Midbrain (tissue), 1 donor: ENCODE measurements at places on chromosomes 2 and 18.

GRCh38 chr2:38215522-38215921, 139.6 kb upstream of the CYP1B1 start:
- no peak for DNase-seq

- DNase-seq = peak; percentile 22
These were observed 144.1 kb downstream of the PRPF40A start for GRCh38 chr2:152573168-152573567.

DNA sequence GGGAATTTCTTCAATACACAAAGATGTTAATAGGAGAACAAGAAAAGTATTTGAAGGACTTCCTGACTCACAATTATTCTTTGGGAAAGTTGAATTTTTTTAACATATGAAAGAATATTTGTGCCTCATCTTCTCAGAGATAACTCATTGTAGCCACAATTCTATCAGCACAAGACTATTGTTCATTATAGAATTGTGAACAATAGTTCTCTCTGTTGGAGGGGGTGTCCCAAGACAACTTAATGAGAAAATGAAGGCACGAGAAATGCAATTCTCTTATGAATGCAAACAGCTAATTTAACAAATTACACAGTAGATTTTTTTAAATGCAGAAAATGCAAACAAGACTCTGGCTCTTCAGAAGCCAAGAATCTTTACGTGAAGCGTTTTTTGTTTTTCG, 157.0 kb downstream of the BARD1 start:
- DNase-seq = no peak

DNA sequence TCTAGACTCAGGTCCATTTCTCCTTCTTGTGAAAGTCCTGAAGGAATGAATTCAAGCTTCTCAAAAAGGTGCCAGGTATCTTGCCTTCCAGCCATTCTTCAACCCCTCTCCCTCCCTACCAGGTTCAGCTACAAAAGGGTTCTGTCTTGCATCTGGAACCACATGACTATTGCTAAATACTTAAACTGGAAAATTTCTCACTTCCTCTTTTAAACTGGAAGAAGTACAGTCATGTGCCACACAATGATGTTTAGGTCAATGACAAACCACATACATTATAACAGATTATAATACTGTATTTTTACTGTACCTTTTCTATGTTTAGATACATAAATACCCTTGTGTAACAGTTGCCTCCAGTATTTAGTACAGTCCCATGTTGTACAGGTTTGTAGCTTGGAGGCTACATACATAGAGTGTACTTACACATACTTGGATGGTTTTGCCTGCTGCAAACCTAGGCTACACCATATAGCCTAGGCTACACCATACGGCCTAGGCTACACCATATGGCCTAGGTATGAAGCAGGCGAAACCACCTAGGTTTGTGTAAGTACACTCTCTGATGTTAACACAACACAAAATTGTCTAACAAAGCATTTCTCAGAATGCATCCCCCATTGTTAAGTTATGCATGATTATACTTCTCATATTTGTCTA, 142.0 kb upstream of the DNMT3A start:
- DNase-seq = no peak

GRCh38 chr2:114122930-114123329, 233.0 kb downstream of the ACTR3 start:
- no peak for DNase-seq

GRCh38 chr2:236946871-236947270, 138.8 kb upstream of the COPS8 start:
- DNase-seq = no peak

DNA sequence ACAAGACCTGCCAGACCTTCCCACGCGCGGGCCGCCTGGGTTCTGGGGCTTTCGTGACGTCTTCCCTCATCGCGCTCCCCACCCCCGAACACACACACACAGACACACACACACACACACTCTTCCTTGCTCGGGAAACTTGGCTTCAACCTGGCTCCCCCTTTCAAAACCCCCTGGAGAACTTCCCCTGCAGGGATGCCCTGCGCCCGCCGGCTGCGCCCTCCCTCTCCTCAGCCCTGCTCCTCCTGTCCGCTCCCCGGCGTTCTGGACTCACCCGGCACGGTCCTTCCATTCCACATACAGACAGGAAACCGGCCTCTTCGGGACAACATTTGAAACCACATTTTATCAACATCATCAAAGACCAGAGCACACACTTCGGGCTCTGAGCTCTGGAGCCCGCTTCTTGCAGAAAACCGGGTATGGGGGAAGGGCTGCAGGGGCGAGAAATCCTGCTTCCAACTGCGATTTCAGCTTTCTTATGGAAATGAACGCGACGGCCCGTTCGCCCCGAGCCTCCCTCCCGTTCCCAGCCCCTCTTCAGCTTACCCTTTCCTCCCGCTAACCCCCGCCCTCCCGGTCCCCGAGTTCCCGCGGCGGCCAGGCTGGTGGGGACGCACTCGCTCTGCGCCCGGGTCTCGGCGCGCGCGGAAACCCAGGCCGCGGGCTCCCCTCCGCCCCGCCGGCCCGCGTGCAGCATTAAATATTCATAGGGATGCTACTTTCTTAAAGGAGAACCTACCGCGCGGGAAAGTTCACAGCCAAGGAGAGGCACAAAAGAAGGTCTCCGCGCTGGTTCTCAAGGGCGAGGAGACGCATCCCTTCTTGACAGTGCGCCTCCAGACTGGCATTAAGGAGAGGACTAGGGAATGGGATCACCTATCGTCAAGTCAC, 18.3 kb downstream of the POU3F3 start:
- no peak for DNase-seq

DNA sequence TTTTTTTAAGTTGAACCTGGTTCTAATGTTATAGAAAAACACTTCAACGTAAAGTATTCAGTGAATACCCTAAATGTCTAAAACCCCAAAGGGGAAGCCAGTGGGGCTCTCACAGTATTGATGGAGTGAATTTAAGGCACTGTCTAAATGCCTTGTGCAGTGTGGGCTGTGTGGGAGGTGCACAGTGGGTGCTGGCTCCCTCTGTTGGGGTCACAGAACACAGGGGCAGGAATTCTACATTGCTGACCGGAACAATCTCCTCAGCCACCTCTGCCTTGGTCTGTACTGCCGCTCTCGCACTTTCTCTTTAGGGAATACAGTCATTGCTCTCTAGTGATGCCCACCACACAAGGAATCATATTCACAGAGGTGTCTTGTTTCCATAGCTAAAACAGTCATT, 45.4 kb downstream of the SPRED2 start:
- no peak for DNase-seq

DNA sequence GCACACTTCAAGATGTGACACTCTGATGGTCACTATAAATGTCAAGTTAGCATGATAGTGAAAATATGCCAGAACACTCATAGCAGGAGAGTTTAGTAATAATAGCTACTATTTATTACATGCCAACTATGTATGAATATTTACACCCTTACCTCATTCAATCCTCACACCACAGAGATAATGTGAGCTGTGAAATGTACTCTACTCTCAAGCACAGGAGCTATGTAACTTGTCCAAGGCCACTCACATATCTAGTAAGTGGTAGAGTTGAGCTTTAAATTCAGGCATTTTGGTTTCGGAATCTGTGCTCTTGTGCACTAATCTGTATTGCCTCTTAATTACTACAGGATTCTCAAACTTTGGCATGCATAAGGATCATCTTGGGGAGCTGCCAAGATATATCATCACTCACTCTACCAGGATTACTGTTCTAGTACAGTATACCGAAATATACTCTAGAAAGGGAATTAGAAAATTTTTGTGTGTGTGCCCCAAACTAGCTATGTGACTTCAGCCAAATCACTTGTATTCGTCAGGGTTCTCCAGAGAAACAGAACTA, 154.3 kb downstream of the PLCL1 start:
- DNase-seq = no peak

- DNase-seq = no peak
These were observed 395.1 kb upstream of the CDH19 start for GRCh38 chr18:66999003-66999402.

GRCh38 chr18:24727685-24728084, 267.2 kb downstream of the HRH4 start:
- DNase-seq = no peak

- DNase-seq = no peak
These were observed 1666.9 kb upstream of the CELF4 start for GRCh38 chr18:39232490-39232889.

GRCh38 chr2:208872591-208872990, 466.0 kb downstream of the PTH2R start:
- no peak for DNase-seq

- DNase-seq = no peak
These were observed 30.1 kb upstream of the FMNL2 start for GRCh38 chr2:152304836-152305235.

GRCh38 chr18:49699303-49699702, 114.0 kb downstream of the ACAA2 start:
- no peak for DNase-seq

DNA sequence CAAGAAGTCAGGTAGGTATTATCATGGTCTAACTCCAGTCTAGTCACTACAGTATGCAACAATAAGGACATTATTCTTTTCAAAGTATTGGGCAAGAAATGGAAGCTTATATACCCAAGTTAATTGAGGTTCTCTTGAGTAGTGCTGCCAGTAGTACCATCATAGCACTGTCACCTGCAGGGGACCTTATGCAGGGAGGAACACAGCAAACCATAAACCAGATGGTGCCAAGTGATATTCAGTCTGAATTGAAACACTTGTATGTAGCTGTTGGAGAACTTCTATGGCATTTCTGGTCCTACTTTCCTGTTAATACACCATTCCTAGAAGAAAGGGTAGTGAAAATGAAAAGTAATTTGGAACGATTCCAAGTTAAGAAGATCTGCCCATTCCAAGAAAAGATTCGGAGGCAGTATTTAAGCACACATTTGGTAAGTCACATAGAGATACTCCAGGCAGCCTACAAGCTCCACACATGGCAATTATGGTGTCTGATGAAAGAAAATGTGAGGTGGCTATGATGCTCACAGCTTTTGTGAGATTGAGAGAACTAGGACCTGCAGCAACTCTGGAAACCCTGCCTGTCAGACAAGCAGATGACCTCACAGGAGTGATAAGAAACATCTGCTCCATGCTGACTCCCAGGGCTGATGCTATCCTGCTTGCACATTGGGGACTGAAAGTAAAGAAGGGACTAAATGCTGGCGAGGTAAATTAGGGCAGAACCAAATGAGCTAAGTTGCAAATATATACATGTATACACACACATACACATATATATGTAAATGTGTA, 174.7 kb downstream of the MC4R start:
- no peak for DNase-seq

DNA sequence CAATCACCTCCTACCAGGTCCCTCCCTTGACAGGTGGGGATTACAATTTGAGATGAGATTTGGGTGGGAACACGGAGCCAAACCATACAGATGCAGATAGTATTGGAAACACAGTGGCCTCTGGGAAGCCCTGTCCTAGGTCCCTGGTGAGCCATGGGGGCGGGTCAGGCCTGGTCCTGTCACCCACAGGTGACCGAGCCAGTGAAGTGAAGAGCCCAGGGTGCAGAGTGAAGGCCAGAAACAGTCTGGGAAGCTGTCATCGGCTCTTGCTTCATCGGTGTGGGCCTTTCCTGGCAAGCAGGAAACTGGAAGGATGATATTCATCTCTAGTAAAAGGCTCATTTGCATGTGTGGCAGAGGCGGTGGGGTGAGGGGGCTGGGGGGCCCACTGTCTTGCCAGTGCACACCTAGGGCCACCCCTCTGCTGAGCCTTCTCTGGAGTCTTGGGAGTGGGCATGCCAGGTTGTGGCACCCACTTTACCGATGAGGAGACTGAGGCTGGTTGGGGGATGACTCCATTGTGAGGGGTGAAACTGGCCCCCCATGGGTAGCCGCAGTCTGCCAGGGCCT, 290.6 kb downstream of the NDUFA10 start:
- DNase-seq = no peak

GRCh38 chr18:78905334-78905733, 74.3 kb upstream of the SALL3 start:
- no peak for DNase-seq

DNA sequence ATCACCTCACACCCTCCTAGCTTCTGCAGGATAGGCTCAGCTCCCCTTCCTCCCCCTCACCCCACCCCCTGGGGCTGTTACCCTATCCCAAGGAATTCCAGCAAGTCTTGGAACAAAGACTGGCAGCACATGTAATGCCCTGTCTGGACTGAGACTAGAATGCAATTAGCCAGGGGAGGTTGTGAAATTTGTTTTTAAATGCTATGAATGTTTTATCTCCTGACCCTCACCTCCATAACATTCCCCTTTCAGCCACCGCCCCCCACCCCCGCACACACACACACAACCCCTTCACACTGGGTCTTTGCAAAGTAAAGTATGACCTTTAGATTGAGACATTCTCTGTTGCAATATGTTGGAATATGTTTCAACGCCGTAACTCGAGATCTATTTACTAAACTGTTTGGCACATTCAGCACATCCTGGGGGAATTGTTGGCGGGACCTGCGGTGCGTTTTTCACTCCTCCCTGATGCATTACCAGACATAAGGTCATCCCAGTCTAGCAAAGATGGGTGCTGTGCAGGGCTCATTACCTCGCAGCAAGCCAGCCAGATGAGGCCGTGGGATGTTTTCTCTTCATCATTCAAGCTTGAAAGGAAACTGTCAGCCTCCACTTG, 290.7 kb upstream of the SLC14A2 start:
- DNase-seq = no peak

DNA sequence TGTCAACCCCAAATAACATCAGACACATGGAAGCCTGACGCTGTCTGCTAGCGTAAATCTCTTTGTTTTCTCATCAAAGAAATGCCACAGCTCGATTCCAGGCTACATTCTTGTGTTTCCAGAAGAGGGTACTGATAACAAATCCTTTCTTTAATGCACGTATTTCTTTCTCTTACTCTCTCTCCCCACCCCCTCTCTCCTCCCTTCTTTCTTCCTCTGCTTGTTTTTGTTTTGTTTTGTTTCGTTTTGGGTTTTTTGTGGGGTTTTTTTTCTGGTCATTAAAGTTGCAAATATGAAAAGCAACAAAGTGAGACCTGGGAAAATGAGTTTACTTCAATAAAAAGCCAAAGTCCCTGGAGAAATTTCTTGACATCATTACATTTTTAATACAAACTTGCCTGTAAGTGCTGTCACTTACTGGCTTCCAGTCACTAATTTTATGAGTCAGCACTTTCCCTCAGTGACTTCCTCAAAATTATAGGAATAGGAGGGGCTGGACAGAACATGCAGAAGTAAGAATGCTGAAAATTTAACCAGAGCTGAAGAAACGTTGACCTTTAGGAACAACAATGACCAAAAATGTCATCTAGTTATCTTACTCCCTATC, 106.7 kb upstream of the NABP1 start:
- peak; percentile 12 for DNase-seq
